Stimulated activated naive CD4-positive, alpha-beta T cell (primary cell): ENCODE measurements at places on chromosomes 2 and 18.

DNA sequence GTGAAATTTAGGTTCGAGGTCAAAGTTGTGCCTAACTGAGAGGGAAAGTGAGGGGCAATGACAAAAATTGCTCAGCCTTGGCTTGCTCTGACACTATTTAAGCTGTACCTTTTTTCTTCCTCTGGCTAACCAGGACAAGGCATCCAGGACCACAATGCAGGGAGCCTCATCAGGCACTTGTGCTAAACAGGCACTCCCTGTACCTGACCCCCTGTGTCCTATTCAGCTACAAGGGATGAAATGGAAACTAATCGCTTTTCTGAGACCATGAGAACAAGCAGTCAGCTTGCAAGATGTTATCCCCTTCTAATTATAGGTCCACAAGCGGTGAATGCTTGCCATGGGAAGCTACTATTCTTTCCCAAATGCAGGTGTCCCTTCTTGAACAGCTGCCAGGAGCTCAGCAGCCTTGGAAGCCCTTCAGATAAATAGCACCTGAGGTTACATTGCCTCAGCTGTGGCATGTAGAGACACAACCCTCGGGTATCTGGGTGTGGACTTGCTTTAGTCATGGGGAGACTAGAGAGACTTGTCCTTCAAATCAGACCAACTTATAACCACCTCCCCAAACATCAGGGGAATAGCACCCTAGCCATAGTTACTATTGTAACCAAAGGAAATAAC is 19.1 kb upstream of the ITGA6 start:
- DNase-seq = no peak

- no peak for DNase-seq
These were observed 180.9 kb upstream of the HS6ST1 start for GRCh38 chr2:128499367-128500137.

DNA sequence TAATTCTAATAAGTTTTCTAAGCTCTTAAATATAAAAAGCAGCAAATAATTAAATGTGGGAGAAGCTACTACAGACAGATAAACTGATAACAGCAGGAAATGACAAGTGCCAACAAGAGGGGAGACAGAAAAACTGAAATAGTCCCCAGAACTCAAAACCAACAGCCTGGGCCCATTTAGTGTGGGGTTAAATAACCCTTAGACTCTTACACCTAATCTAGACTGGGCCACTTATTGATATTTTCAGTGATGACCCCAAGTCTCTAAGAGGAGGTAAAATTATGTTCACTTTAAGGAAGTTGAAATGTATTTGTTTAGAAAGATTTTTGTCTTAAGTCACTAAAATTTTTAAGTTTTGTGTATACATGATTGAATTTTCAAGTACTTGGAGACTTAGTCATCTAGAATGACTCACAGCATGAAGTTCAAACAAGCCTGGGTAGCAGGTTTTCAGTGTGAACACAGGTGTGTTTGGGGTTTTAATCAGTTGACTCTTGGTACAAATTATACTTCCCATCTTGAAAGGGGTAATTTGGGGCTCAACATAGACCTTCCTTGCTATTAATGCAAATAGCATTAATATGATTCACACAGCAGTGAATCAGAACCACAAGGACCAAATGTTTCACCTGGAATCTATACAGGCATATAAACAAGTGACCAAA is 54.9 kb upstream of the MYO3B start:
- no peak for DNase-seq

DNA sequence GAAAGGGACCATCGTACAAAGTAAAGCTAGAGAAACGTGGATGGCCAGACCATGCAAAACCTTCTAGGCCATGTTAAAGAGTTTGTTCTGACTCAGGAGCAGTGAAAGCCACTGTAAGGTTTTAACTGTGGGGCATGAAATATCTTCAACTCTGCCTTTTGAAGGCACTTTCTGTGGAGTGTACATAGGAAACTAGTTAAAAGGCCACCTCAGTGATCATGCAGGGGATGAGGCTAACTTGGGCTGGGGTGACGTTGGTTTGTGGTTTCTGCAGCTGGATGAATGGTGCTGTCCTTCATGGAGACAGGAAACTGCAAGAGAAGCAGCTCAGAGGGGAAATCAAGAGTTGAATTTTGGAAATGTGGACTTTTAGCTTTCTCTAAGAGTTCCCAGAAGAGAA is 190.7 kb downstream of the CDCA7 start:
- no peak for DNase-seq

DNA sequence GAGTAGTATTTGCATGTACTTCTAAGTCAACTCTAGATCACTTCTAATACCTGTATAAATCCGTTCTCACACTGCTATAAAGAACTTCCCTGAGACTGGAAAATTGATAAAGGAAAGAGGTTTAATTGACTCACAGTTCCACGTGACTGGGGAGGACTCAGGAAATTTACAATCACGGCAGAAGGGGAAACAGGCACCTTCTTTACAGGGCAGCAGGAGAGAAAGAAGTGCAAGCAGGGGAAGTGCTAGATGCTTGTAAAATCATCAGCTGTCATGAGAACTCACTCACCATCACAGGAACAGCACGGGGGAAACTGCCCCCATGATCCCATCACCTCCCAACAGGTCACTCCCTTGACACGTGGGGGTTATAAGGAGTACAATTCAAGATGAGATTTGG is 24.0 kb upstream of the SLC35F5 start:
- DNase-seq = no peak

DNA sequence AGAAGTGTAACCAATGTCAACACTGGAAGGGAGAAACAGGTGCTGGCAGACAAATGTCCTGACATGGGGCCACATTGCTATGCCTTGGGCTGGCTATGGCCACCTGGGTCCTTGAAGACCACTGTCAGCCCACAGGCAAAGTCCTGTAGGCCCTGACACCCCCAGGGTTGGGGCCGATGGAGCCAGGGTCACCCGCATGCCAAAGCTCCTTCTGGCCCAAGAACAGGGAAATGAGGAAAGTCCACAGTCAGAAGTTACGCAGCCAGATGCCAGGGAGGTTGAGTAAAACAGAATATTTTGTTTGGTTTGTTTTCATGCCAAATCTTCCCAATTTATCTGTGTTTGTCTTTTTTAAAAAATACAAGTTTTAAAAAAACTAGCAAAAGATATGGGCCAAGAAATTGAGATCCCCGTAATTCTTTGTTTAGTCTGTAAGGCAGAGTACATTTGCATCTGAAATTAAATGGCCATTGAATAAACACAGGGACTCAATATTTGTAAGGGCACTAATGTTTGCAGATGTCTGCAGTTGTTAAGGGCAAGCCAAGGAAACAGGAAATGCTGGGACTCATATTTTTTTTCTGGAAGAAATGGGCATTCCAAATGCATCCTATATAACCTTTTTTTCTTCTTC is 186.4 kb downstream of the FAM210A start:
- DNase-seq = no peak

GRCh38 chr2:151638191-151638933 is 95.9 kb downstream of the NEB start:
- DNase-seq = peak; percentile 44

DNA sequence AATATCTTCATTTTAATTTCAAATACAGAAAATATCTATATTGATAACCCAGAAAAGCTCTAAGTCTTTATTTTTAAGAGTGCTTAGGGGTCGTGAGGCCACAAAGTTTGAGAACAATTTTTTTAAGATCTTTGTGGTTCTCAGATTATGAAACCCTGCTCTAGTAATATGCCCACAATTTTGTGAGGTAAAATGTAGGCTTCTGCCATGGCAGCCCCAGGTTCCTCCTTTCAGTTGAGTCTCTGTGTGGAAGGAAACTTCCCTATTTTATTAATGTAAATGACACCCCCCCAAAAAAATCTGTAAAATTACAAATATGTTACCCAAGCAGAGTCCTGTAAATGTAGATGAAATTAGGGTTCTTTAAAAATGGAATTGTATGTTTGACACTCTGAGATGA is 600.5 kb downstream of the SATB2 start:
- DNase-seq = no peak

GRCh38 chr2:14608245-14608644 is 24.3 kb upstream of the LRATD1 start:
- DNase-seq = no peak

DNA sequence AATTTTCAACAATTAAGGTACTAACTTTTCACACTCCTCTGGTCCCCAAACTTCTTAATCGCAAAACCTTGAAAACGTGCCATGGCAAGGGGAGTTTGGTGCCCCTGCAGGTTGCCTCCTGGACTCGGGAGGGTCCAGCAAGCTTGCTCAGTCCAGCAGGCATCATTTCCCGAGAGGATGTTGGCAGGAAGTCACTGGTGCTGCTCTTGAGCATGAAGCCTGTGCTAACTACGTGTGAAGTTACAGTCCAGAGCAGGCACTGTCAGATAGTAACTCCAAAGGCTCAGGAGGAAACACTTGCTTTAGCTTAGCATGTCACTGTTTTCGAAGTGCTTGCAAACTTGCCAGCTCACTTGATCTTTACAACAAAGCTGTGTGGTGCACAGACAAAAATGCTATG is 215.4 kb downstream of the MYCN start:
- no peak for DNase-seq

- DNase-seq = no peak
These were observed 7.8 kb upstream of the CCDC141 start for GRCh38 chr2:179057737-179058136.

DNA sequence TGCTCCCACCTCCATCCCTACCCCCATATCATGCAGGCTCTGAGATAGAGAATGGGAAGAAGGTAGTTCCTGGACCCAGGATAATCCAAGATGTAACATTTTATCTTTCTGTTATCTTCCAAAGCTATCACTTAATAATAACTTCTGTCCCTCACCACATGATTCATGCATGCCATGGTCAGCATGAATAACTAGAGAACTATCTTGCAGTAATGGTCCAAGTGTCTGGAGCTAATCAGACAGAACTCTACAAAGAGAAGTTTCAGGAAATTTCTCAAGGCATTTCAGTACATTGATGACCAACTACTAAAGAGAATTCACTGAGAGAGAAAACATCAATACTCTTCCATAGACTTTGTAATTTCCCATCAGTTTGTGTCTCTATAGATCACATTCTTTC is 1469.7 kb upstream of the PIK3C3 start:
- no peak for DNase-seq

GRCh38 chr2:207184348-207184747 is 18.6 kb upstream of the KLF7 start:
- DNase-seq = no peak

DNA sequence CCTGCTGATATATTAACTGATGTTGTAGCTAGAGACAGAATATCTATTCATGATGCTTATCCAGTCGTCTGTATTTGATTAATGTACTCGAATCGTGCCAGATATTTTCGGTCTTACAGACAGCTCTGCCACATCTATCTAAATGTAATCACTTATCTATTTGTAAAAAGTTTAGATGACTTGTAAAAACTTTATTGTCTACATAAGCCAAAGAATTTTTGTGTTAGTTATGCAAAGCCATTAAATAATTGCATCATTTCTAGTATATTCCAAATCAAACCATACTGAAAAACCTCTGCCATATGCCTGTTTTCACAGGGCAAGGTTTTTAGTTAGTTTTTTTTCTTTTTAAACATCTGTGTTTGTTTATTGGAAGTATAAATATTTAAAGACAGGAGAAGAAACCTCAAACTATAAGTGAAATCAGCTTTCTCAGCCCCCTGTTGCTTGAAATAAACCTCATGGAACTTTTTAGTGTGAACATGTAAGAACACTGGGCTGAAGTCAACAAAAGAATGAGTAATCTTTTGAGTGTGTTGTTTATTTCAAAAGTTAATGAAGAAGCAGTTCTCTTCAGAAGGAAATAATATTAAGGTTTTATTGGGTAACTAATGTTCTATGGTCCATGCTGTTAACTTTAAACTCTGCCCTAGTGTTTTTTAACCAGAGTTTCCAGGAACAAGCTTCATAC is 657.6 kb upstream of the SYT4 start:
- DNase-seq = no peak

DNA sequence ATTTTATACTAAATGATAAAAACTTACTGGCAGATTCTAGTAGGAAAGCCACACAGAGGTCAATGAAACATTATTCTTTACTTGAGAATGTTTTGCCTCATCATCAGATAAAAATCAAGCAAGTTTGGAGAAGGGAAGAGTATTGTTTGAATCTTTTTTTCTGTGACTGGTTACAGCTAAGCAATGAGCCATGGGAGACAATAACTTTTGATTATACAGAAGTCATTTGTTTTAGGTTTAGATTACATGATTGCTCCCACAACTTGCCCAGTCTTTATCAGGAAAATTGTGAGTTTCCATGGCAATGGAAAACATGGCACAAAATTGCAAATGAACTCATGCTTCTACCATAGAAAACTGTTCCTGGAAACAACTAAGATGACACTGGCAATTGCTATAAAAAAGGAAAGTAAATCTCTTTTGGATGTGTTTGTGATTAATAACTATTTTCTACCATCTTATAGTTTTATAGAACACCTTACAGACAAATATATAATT is 476.8 kb downstream of the MBD2 start:
- no peak for DNase-seq

DNA sequence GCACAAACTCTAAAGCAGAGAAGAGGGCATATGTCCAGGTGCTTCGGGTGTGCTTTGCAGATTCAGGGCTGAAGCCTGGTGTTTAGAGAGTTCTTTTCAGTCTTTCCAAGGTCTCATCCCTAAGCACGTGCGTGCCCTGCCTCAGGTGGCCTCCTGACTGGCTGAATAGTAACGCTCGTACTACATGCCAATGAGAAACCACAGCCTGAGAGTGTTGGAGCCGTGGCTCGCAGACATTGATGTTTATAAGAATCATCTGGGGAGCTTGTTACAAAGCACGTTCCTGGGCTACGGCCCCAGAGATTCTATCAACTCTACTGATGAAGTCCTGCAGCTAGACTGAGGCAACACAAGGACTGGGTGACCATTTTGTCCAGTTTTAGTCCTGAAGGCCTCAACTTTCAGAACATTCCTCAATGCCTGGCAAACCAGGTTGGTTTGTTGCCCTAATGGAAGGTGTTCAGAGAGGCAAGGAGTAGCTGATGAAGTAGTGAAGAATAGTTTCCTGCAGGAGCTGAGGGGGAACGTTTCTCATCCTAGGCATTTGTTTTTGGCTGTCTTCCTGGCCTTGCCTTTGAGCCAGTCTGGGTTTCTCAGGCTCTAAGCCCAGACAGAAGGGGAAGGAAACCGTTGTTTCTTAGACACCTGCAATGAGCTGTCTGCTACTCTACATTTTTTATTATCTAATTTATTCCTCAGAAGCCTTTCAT is 31.5 kb upstream of the HAAO start:
- DNase-seq = no peak

DNA sequence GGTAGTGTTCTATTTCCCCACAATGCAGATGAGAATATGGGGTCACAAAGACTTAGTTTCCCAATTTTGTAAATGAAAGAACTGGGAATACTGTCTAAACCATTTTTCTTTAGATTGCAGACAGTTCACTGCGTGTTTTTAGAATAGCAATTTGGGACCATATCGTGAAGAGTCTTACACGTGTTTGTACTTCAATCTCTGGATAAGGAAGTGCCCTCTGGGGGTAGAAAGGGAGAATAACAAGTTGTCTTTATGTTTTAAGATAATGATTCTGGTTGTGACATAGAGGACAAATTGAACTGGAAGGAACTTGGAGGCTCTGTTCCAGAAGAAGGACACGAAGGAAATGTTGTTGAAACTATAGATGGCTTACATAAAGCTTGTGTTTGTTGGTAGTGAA is 457.7 kb downstream of the CBLN2 start:
- no peak for DNase-seq
